ENCODE measurements at places on chromosomes 3 and 15.
A peak's percentile ranks its signal among the peaks of the same experiment; 100 is the strongest.

DNA sequence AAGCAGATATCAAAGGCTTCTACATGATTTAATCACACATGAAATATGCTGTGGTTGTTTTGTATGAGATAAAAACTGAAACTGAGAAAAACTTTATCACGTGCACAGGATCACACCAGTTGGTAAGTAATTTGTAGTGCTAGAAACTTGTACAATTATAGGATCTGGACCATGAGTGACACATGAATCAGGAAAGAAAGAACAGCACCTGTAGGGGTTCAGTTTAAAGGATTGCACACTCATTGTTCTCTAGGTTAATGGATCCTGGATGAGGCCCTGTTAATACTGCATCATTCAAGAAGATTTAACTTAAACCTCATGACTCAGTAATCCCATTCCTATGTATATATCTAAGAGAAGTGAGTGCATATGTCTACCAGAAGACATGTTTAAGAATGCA is 87.9 kb downstream of the STT3B start:
- no peak for DNase-seq

GRCh38 chr3:5645692-5646410 is 458.3 kb downstream of the EDEM1 start:
- no peak for DNase-seq

GRCh38 chr15:48510976-48511375 is 134.5 kb downstream of the FBN1 start:
- no peak for DNase-seq

DNA sequence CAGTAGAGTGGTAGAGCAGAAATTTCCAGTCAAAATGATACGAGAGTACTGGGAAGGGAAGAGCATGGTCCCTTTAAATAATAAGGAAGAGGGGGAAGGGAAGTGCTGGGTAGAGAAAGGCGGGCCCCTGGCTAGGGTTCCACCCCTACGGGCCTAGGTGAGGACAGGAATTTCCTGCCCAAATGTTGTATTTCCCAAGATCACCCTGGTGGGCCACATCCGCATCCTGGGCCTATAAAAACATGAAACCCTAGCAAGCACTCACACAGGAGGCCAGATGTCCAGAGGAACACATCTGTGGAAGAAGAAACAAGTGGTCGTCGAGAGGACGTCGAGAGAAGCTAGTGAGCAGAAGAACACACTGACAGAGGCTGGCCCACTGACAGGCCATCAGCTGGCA is 661.2 kb downstream of the SQOR start:
- no peak for DNase-seq

DNA sequence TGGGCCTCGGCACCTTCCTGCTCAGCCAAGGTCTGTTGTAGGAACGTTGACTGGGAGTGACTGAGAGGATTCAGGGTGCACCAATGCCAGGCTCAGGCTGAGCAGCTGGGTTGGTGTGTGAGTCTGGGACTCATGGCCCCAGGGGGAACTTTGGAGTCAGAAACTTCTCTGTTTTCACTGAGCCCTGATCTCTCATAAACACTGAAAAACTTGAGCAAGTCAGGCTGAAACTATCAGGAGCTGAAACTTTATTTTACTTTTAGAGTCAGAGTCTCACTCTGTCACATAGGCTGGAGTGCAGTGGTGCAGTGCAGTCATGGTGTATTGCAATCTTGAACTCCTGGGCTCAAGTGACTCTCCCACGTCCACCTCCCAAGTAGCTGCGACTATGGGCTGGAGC is 3.0 kb downstream of the TRAK1 start:
- DNase-seq = no peak

GRCh38 chr3:71554649-71555048 is 28.9 kb downstream of the FOXP1 start:
- no peak for DNase-seq

GRCh38 chr3:126474498-126475412 is 936 bp downstream of the ZXDC start:
- DNase-seq = no peak

DNA sequence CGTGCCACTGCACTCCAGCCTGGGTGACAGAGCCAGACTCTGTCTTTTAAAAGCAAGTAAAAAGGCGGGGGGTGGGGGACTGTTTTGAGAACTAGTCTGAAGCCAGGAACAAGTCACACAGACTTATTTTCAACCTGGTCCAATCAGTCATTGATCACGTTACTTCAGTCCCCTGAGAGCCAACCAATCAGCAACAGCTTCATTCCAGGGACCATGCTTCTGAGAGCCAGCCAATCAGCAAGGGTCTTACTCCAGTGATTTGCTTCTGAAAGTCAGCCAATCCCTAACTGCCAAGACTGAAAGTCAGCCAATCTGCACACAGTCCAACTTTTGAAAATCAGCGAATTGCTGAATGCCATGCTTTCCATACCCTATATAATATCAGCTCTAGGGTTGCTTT is 48.6 kb upstream of the C15orf39 start:
- no peak for DNase-seq

GRCh38 chr3:136513367-136513766 is 238.8 kb downstream of the STAG1 start:
- no peak for DNase-seq

- DNase-seq = no peak
Observed at GRCh38 chr15:73628102-73628501, 5.1 kb downstream of the NPTN start.

DNA sequence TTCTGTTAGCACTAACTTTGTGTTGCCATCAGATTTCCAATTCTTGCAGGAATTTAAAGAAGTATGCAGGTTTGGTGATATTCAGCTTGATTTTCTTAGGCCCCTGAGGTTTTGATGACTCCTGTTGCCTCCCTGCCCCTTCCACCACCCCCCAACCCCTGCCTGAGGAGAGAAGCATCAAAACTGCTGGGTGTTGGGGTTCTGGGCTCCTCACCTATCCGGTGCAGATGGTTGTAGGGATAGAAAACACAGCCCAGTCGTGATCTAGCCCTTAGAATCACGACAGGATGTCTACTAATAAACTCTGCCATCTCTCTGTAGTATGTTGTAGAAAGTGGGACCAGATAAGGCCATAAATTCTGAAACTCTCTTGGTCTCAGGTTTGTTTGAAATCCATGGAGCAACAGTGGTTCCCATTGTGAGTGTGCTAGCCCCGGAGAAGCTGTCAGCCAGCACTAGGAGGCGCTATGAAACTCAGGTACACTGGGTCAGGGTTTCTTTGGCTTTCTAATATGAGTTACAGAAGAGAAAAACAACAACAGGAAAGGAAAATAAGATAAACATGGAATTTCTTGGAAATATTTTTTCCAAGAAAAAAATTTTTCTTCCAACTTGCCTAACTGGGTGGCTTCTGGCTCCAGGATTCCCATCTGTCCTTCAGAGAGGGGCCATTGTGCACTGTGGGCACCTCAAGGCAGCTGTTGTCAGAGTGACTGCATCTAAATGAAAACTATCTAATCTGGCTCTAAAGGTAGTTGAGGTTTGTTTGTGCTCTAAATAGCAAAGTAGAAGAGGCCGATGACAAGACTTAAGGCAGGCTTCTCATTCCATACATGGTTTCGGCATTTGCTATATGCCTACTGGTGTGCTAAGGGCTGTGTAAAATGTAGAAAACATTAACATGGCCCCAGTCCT is 8.7 kb downstream of the SRP14 start:
- no peak for DNase-seq

- DNase-seq = peak; percentile 27
Observed at GRCh38 chr3:49903451-49904424, at the start of gene MST1R. MST1R (minus strand) TSS chr3:49903873; CDS start chr3:49903609, 264 bp downstream.

- DNase-seq = no peak
Observed at GRCh38 chr3:72494626-72495025, 353.6 kb downstream of the SHQ1 start.

- no peak for DNase-seq
Observed at GRCh38 chr3:126607214-126607908, 47.6 kb downstream of the TXNRD3 start.

DNA sequence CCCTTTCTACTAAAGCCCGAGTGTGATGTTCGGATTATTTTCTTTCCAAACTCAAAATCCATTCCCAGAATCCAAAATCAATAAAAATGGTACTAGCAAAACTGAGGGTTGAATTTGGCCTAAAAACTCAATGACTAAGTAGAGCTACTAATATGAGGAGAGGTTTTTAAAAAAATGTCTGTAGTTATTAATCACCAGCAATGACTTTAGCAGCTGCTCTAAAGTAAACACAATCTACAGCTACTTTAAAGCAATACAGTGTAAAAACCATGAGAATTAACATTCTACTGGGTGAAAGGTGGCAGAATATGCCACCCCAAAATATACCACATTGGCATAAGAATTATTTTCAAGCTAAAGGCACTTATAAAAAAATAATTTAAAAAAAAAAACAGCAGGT is 23.5 kb downstream of the FHIT start:
- no peak for DNase-seq

DNA sequence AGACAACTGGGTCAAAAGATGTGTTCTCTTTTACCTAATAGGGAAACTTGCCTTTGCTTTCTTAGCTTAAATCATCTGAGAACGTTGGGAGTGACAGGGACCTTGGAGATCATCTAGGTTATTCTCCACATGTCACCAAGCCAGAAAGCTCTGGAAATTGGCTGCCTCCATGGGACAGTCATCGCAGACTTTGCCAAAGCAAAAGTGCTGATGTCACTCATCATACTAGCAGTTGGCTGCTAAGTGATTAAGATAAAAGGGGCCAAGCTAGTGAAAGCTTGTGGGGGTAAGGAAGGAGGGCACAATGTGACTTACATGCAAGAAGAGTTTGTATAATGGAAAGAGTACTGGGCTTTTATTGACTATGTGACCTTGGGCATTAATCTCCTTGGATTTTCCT is 198.0 kb upstream of the PFN2 start:
- no peak for DNase-seq

DNA sequence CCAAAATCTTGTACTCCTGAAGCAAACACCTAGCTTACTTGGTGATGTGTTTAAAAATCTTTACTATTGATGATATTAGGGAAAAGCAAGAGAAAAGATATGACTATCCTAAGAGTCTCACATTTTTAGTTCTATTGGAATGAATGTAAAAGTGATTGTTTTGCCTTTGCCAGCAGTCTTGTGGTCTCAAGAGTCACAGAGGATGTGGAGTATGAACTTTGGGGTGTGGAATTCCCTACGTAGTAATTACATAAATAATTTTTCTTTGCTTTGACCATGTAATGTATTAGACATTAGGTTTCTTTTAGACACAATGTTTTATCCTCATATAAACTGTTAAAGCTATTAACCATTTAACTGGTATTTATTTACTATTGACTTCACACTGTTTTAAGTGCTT is 387.6 kb downstream of the NAALADL2 start:
- no peak for DNase-seq

- no peak for DNase-seq
Observed at GRCh38 chr3:177493091-177493490, 295.8 kb upstream of the TBL1XR1 start.

- no peak for DNase-seq
Observed at GRCh38 chr15:65329288-65329983, 25.0 kb downstream of the RNU5B-1 start.

- DNase-seq = no peak
Observed at GRCh38 chr15:62758126-62758951, 284.2 kb upstream of the TPM1 start.

Measured in renal cortex interstitium (tissue), 15 donors.